ENCODE measurements at places on chromosomes 11 and 22.
A peak's percentile ranks its signal among the peaks of the same experiment; 100 is the strongest.

GRCh38 chr22:24303007-24303406 is 32.4 kb downstream of the SPECC1L start:
- no peak overlapping the region for H3K4me3 ChIP-seq
- peaks cover 54% of the 10 kb centered on the region for H3K4me1 ChIP-seq
- DNase-seq = no peak
- peak overlapping the region; percentile 73 for H3K27ac ChIP-seq
- H3K36me3 ChIP-seq = no peaks in the 10 kb centered on the region

- no peaks in the 10 kb centered on the region for H3K36me3 ChIP-seq
- no peak overlapping the region for H3K27ac ChIP-seq
- no peak overlapping the region for H3K4me3 ChIP-seq
- no peak for DNase-seq
These were observed 16.6 kb downstream of the PAK1 start for GRCh38 chr11:77457340-77457739.

- peaks cover 10% of the 10 kb centered on the region for H3K4me1 ChIP-seq
- no peaks in the 10 kb centered on the region for H3K27me3 ChIP-seq
- no peak overlapping the region for H3K4me3 ChIP-seq
- H3K36me3 ChIP-seq = no peaks in the 10 kb centered on the region
- DNase-seq = no peak
These were observed 425.4 kb downstream of the ETS1 start for GRCh38 chr11:128161994-128162393.

- no peak overlapping the region for H3K4me3 ChIP-seq
- no peaks in the 10 kb centered on the region for H3K27me3 ChIP-seq
- DNase-seq = peak; percentile 51
These were observed 5.3 kb downstream of the LGALS12 start for GRCh38 chr11:63511048-63511748.

DNA sequence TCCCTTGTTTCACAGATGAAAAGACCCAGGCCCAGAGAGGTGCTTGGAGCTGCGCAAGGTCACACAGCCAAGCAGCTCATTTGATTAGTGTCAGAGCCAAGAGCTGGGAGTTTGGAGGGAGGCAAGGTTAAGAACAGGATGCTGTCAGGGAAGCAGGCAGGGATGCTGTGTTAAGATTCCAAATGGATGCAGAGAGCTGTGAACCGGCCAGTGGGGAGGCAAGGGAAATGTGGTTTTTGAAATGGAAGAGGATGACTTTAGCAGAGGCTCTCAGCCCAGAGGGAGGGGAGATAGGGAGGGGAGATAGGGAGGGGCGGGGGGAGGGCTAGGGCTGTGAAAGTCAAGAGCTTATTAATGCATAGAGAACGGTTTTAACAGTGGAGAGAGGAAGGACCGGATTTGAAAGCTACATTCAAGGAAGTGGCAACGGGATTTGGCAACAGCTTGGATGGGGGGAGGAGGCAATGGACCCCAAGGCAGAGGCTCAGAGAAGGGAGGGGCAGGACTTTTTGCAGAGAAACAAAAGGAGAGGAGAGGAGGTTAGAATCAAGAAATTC is 13.0 kb downstream of the RTN4RL2 start:
- no peak for DNase-seq
- no peak overlapping the region for H3K4me3 ChIP-seq
- H3K36me3 ChIP-seq = no peaks in the 10 kb centered on the region
- no peaks in the 10 kb centered on the region for H3K27me3 ChIP-seq

GRCh38 chr11:18320617-18321016 is 1.3 kb downstream of the HPS5 start:
- H3K4me3 ChIP-seq = no peak overlapping the region
- no peaks in the 10 kb centered on the region for H3K27me3 ChIP-seq
- H3K27ac ChIP-seq = no peak overlapping the region
- H3K4me1 ChIP-seq = peaks cover 36% of the 10 kb centered on the region

DNA sequence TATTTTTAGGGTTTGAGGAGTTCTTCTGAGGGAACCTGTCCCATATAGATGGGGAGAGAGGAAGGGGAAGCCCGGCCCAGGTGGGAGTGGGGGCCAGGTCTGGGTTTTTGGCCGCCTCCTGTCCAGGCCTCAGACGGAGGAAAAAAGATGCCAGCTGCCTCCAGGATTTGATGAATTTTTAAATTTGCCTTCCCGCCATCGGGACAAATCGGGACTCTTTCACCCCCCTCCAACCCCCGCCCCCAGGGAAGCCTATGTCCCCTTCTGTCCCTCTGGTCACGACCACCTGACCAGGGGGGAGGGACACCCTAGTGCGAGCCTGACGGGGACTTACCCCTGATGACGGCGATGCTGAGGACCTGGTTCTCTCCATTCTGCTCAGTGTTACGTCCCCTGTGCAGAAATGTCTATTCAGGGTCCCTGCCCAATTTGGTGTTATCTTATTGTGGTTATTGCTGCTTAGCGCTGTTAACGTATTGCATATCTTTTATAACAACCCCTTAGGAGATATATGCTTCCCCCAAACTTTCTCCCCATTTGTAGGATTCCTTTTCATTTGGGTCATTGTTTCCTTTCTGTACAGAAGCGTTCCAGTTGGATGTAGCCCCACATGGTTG is 115.9 kb upstream of the GRK3 start:
- H3K36me3 ChIP-seq = no peaks in the 10 kb centered on the region
- H3K27ac ChIP-seq = peak overlapping the region; percentile 86
- peak overlapping the region; percentile 69 for H3K4me3 ChIP-seq
- no peaks in the 10 kb centered on the region for H3K27me3 ChIP-seq

- no peak for DNase-seq
- H3K27me3 ChIP-seq = no peaks in the 10 kb centered on the region
- no peak overlapping the region for H3K27ac ChIP-seq
- H3K36me3 ChIP-seq = peaks cover 30% of the 10 kb centered on the region
- H3K4me1 ChIP-seq = no peaks in the 10 kb centered on the region
These were observed 84.4 kb downstream of the DENND5A start for GRCh38 chr11:9180784-9181183.

DNA sequence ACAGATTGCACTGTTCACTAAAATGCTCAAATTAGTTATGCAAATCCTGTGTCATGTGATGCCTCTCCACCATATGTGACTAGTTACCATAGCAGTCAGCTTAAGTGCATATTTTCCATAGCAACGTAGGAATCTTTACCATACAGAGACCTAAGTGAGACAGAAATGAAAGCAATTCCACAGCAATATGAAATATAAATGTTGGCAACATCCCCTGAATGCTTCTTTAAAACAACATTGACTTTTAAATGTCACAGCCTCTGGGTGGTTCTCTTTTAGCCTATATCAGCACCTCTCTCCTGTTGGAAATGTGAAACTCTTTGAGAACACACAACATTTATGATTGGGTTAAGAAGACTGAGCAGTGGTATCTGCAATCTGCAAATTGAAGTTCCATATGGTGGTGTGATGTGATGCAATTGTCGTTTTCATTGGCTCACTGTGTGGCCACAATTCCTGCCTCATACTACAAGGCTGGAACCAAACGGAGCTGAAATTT is 814.6 kb downstream of the DLG2 start:
- H3K27ac ChIP-seq = no peak overlapping the region
- no peaks in the 10 kb centered on the region for H3K36me3 ChIP-seq
- H3K27me3 ChIP-seq = no peaks in the 10 kb centered on the region
- H3K4me1 ChIP-seq = no peaks in the 10 kb centered on the region

DNA sequence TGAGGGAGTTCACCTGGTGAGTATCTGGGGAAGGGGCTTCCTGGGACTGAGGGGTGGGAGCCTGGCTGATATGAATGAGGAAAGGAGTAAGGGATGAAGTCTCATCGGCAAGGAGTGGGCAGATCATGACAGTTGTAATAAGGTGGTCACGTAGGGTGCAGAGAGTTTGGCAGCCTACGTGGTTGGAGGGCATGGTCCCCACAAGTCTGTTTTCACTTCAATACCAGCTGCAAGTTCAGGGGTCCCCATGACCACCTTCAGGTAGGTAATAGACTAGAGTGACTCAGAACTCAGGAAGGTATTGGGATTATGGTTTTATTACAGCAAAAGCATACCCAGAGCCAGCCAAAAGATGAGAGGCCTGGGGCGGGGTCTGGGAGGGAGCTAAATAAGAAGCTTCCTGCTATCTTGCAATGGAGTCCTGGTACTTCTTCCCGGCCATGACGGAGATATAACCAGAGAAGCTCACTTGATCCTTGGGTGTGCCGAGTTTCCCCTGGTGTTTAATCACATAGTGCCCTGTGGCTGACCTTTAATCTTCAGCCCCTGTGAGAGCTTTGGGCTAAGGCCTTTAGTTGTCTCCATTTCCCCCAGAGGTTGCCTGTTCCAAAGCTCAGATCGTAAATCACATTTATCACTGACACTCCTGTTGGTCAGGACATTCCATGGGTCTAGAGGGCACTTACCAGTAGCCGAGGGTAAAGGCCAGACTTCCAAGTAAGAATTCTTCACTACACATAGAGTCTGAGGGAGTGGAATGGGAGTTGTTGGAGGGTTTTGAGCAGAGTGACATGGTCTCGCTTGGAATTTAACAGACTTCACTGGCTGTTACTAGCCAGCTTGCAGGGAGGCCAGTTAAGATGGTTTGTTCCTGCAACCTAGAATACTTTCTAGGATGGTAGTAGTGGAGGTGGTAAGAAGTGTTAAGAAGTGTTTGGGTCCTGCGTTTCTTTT is 9.1 kb downstream of the SLC3A2 start:
- H3K4me1 ChIP-seq = peaks cover 33% of the 10 kb centered on the region
- peak overlapping the region; percentile 77 for H3K27ac ChIP-seq
- peaks cover 50% of the 10 kb centered on the region for H3K36me3 ChIP-seq
- no peak overlapping the region for H3K4me3 ChIP-seq
- no peak for DNase-seq
- H3K27me3 ChIP-seq = no peaks in the 10 kb centered on the region

DNA sequence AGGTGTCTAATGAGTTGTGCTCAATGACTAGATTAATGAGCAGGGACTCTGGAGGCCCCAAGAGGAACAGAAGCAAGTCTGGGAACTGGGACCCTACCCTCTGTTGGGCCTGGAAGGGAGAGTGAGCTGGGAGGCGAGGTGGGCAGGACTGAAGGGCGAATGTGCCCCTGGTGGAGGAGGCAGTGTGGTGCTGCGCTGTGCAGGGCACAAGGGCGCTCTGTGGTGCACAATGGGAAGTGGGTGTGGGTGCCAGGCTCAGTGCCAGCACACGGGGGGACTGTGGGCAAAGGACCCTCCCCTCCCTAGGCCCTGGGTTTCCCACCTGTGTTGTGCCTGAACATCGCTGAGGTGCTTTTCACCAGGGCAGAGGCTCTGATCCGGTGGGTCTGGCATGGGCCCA is 57.5 kb upstream of the TTLL12 start:
- no peak for DNase-seq
- no peaks in the 10 kb centered on the region for H3K36me3 ChIP-seq
- H3K4me1 ChIP-seq = peaks cover 16% of the 10 kb centered on the region

DNA sequence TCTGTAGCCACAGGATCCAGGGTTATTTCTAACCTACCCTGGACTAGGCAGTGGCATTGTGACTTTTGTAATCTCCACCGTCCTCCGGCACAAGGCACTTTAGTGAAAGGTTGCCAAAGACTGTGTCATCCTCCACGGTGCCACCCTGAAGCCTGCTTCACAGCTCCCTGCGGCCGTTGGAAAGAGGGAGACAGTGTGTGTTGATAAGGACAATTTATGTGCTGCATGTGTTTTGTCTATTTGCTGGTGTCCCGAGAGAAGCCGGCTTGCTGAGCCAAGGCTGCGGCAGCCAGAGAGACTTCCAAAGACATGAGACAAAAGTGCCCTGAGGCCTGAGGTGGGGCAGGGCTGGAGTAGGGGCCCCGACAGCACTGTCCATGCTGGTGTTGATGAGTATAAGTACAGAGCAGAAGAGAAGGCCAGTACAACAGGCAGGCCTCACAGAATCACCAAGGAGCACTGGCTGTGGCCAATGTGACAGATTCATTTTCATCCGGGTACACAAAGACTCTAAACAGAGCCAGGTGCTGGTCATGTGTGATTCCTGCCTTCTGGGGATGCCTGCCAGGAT is 40.9 kb downstream of the GALNT18 start:
- peaks cover 60% of the 10 kb centered on the region for H3K4me1 ChIP-seq
- H3K4me3 ChIP-seq = no peak overlapping the region
- no peak for DNase-seq
- peak overlapping the region; percentile 58 for H3K27ac ChIP-seq
- no peaks in the 10 kb centered on the region for H3K36me3 ChIP-seq

DNA sequence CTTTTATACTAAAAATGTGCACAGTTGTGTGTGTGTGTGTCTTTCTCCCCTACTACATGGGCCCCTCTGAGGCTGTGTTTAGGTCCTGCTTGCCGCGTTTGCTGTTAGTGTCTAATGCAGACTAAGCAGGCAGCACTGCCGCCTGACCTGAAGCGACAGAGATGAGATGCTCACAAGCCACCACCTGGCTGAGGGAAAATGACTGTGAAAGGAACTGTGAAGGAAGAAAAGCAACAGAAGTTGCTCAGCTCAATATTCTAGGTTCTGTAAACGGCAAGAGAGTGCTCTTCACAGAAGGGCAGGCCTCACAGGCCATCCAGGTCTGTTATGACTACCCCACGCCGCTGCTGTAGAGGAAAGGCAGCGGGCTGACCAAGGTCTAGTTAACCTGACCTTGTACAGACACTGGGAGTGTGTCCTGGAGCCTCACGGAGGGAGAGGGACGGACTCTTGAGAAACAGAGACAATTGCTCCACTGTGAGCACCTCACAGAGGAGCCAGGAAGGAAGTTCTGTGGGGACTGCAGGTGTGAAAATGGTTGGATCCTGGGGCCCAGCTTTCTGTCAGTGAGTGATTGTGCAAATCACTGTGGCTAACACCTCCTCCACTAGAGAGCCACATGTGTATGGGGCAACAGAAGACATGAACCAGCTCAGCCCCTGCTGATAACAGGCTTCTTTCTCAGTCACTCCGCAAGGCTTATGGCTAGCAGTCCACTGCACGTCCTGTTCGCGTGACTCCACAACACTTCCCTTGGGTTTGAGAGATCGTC is 31.3 kb upstream of the YPEL1 start:
- no peaks in the 10 kb centered on the region for H3K27me3 ChIP-seq
- H3K4me3 ChIP-seq = no peak overlapping the region
- H3K36me3 ChIP-seq = peaks cover 100% of the 10 kb centered on the region

DNA sequence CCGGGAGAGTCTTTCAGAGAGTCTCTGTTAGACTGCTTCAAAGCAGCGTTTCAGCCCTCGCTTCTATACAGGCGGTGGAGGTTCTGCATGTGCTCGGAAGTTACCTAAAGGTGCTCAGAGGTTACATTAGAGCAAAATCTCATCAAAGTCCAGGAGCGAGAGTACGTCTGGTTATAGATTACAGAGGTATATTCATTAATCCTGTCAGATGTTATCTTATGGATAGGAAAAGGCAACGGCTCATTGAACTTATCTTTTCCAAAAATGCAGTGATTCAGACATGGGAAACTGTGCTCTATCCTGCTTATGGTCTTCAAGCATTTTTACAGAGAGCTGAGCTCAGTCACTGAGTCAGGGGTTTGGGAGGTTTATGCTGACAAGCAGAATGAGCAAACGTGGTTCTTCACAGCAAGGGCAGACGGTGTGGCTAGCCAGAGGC is 9.1 kb upstream of the ZBED5 start:
- peaks cover 14% of the 10 kb centered on the region for H3K4me1 ChIP-seq
- no peak for DNase-seq
- no peak overlapping the region for H3K27ac ChIP-seq
- H3K4me3 ChIP-seq = no peak overlapping the region
- H3K36me3 ChIP-seq = no peaks in the 10 kb centered on the region

Data from upper lobe of left lung (tissue), 6 donors.